Foreskin fibroblast (primary cell): ENCODE measurements at places on chromosomes 1 and 21.
A peak's percentile ranks its signal among the peaks of the same experiment; 100 is the strongest.

DNA sequence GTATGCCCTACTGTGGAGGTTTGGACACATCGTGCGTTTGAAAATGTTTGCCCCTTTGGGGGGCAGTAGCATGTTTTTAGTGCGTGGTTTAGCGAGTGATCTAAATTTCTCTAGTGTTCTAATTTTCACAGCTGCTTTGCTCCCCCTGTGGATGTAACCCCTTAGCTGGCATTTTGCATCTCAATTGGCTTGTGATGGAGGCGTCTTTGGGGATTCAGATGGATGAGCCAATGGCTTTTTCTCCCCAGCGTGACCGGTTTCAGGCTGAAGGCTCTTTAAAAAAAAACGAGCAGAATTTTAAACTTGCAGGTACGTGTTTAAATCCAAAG, 836 bp downstream of the CDC7 start:
- peak; percentile 61 for DNase-seq

DNA sequence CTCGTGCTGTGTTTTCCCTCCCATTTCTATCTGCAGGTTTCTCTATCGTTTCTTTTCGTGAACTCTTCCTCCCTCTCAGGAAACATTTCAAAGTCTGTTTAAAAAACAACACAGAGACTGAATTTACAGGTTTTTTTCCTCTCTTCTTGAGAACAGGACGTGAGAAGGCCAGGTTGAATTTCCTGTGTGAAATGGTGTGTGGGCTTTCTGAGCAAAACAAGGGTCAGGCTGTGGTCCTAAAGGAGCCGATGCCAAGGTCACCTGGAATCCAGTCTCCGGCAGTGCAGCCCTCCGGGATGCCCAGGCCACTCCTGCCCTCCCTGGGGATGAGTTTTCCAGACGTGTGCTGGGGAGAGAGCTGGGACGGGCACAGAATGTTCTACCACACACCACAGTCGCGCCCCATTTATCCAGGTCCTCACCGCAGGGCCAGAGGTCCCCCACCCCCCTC, 62.7 kb upstream of the RUNX3 start:
- DNase-seq, result no peak

DNA sequence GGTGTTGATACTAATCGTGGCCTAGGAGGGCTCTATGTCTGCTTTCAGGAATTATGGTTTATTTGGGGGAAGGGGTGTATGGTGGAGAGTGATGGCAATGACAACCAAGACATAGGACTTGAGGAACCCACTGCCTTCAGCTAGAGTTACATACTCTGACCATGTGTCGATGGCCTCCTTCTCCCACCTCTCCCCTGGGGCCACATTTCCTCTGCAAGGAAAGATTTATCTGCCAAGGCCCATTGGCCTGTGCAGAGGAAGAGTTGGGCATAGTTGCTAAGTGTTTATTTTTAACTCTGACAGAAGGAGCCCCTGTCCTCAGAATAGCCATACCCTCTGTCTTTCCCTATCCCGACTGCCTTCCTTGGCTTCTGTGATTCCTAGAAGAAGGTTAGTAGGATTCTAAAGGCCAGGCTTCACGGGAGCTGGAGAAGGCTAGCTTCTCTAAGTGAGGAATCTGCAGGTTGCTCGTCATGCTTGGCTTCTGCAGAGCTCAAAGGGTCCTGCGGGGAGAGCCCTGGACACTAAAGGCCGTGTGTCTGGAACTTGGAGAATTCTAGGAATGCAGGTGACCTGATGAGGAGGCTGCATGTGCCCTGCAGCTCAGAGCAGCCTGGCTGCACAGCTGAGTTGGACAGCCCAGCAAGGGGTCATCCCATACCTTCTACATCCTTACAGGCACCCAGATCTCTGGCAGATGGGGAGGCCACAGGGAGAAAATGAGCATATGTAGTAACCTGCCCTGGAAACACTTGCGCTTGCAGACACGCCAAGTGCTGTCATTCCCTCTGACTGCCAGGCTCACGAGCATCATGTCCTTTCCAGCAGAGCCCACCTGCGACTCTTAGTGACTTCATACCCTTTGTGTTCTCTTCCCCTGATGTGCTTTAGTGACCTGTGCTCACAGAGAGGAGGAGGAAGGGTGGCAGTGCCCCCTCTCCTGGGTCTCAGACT, 9.7 kb downstream of the MAPKAPK2 start:
- DNase-seq, result no peak

- DNase-seq, result no peak
These were observed 61.0 kb upstream of the CSF1 start for GRCh38 chr1:109849655-109850054.

GRCh38 chr1:100834777-100835660, 59.6 kb downstream of the EXTL2 start:
- DNase-seq, result no peak

GRCh38 chr1:213110349-213111300, 59.6 kb downstream of the RPS6KC1 start:
- DNase-seq, result no peak

DNA sequence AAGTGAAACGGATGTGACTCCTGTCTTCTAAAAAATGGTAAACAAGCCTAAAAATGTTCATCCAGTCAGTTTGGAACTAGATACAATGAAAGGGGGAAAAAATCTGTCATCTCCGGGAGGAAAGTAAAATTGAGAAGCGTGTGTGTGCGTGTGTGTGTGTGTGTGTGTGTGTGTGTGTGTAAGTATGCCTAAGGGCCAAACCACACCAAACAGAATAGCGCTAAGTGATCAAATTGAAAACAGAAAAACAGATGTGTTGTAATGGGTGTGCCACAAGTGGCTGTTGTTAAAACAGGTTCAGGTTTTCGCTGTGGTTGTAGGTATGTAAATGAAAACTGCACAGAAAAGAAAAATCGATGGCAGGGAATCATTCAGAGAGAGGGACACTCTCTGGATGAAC, 106.7 kb downstream of the RNF220 start:
- DNase-seq, result no peak

DNA sequence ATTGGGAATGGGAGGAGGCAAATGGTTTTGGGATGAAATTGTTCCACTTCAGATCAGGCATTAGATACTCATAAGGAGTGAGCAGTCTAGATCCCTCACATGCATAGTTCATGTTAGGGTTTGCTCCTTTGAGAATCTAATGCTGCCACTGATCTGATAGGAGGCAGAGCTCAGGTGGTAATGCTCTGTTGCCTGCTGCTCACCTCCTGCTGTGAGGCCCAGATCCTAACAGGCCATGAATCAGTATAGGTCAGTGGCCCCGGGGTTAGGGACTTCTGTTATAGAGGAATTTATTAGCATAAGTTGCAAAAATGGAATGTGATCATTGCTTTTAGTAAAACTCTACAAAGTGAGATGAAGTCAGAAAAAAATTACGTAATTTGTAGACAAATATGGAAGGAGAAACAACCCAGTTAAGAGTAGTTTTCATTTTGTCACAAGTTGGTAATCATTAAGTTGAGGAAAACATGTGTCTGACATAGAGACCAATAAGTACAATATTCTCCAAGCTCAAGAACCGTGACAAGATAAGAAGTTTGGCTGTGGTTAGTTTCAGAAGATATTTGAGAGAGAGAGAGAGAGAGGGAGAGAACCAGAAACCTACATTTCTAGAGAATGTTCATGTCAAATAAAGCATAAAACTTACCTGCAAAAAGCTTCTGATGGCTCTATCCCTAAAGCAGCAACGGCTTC, 689.7 kb upstream of the PRMT6 start:
- DNase-seq, result no peak

DNA sequence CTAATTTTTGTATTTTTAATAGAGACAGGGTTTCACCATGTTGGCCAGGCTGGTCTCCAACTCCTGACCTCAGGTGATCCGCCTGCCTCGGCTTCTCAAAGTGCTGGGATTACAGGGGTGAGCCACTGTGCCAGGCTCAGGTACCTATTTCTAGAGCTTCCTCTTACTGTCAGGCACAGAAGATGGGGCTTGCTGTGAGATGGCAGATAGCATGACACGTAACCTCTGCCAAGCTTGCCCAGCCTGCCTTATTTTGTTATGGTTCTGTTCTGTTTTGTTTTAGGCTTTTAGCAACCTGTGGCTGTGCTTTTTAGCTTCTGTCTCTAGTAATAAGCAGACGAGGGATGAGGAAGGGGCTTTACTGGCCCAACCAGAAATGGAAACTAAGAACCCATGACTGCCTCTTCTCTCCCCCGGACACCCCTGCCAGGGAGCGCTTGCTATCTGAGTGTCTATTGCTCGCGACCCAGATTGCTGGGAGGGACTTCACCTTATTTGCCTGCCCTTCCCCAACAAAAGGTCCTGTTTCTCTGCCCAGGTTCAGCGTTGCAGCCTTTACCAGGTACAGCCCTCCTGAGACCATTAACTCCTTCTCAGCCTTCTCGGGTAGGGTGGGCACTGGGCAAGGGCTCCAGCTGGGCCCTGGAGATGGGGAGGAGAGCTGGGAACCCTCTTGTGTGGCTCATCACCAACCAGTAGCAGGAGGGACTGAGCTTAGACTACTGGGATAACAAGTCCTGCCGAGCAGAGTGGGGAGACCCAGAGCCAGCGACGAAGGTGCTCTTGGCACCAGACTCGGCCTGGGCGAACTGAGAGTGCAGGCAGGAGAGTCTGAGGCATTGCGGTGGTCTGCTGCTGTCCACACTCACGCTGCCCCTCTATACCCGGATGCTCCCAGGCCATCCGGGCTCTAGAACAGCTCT, 13.5 kb upstream of the LGR6 start:
- no peak for DNase-seq

DNA sequence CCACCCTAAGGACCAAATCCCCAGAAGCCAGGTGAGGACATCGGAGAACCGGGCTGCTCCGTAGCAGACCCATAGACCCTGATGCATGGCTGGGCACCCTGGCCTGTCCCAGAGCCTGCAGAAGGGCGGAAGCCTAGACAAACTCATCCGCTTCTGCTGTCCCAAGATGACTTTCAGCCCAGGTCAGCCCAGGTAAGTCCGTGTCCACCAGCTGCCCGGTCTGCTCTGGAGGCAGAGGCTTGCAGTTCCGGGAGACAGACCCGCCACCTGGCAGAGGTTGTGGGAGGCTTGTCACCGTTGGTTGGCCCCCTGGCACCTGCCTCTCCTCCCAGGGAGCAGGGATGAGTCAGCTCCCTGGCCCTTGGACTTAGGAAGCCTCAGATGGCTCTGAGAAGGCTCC, 22.8 kb upstream of the POFUT2 start:
- no peak for DNase-seq

DNA sequence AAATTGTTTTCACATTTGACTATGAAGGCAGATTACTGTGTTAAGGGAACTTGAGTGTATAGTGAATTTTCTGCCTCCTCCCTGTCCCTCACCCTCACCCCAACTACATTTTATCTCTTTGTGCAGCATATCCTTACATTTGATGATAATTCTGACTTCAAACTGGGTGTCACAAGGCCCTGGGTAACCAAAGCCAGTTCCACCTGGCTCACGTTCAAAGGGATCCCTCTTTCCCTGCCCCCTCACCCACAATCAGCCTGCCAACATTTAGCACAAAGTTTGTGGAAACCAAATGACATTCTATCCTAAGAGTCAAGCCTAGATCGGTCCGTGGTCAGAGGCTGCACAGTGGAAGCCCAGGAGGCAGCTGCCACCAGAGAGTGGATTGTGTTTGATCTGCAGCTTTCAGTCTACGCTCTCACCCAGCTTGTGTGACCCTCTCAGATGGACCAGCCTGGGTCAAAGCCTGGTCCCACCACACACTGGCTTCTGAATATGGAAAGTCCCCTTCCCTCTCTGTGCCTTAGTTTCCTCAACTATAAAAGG, 10.3 kb downstream of the KIAA0040 start:
- DNase-seq, result no peak

DNA sequence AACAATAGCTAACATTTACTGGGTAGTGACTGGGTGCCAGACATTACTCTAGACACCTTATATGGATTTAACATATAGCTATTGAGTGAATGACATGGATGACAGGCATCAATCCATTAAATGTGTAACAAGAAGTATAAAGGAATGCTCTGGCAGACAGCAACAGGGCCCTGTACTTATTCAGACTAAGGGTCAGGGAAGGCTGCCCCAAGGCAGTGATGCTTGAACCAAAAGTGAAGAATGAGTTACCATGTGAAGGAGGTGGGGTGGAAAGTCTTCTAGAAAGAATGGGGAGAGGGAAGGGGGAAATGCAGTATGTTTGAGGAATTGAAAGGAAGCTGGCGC, 8.3 kb upstream of the PTPRF start:
- no peak for DNase-seq

GRCh38 chr1:185488808-185489207, 171.8 kb upstream of the IVNS1ABP start:
- DNase-seq, result peak; percentile 11

DNA sequence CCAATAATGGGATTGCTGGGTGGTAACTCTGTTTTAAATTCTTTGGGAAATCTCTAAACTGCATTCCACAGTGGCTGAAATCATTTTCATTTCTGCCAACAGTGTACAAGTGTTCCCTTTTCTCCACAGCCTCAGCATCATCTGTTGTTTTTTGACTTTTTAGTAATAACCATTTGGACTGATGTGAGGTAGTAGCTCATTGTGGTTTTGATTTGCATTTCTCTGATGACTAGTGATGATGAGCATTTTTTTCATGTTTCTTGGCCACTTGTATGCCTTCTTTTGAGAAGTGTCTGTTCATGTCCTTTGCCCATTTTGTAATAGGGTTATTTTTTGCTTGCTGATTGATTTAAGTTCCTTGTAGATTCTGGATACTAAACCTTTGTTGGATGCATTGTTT, 131.9 kb upstream of the B3GALT2 start:
- DNase-seq, result peak; percentile 38

GRCh38 chr1:113999233-113999632, 20.0 kb downstream of the OLFML3 start:
- DNase-seq, result no peak

GRCh38 chr1:101408212-101409042, 171.6 kb downstream of the S1PR1 start:
- no peak for DNase-seq

DNA sequence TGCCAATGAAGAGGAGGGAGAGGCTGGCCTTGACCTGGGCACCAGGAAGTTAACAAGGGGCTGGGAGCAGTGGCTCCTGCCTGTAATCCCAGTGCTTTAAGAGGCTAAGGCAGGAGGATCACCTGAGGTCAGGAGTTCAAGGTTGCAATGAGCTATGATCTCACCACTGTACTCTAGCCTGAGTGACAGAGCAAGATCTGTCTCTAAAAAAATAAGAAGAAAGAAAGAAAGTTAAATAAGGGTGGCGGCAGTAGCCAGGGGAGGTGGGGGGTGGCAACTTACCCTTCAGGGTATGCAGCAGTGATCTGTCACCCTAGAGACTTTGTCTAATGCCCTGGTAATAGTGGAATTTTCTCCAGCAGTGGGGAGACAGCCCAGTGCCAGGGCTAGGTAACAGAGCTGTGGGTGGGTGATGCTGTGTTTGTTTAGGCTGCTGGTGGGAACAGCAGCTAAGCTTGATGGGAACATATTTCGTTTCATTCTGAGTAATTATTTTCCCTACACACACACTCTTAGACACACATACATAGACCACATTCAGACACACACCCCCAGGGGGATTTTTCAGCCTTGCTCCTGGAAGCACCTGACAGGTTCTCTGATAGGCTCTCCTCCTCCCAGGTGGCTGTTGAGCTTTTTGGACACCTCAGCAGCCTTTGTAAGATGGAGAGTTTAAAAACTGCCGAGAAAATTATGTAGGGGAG, 11.3 kb upstream of the SYT6 start:
- no peak for DNase-seq
